ENCODE measurements at places on chromosomes 1 and 21. TPM values are rescaled to one million over a fixed set of nuclear protein-coding genes. Genes with fewer than 3 reads are reported as not detected.

The TAF13 gene
- 101 TPM for total RNA-seq

The WNT3A gene
- total RNA-seq: not detected

DNA sequence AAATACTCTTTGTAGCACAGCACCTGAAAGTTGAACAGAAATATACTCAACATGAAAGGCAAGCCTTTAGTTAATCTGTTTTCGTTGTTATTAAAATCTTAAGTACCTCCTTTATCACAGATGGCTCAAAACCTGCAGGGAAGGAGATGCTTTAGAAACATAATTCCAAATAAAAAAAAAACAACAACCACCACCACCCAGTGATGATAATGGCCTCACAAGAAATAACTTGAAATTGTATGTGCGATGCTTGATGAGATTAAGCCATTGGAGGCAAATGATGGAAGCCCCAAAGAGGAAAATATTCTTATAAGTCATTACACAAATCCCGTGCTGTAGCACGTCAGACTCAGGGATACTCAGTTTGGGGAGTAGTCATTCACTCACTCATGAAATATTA, 24.9 kb upstream of the ZBTB40 start:
- peaks cover 4% of the 10 kb centered on the region for H3K27me3 ChIP-seq
- no peak overlapping the region for H3K27ac ChIP-seq
- no peak for DNase-seq
- H3K4me3 ChIP-seq: no peak overlapping the region
- no peaks in the 10 kb centered on the region for H3K36me3 ChIP-seq
- no peaks in the 10 kb centered on the region for H3K4me1 ChIP-seq

DNA sequence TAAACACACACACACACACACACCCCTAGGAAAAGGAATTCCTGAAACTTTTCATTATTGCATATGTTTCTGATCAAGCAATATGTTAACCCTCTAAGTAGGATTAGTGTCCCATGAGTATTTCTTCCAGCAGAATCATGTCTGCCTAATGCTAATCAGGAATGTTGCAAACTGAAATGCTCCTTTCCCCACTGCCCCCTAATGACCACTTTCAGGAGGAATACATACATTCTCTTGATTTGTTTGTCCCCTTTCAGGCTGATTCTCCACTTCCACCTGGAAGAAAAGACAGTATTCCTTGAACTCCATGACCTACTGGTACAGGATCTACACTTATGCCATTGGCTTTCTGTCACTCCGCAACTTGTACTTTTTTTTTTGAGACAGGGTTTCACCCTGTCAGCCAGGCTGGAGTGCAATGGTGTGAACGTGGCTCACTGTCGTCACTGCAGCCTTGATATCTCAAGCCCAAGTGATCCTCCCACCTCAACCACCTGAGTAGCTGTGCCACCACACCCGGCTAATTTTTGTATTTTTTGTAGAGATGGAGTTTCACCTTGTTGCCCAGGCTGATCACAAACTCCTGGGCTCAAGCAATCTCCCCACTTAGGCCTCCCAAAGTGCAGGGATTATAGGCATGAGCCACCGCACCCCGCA, 56.7 kb downstream of the LRIG2 start:
- H3K4me3 ChIP-seq: no peak overlapping the region
- no peaks in the 10 kb centered on the region for H3K27me3 ChIP-seq
- H3K36me3 ChIP-seq: peaks cover 32% of the 10 kb centered on the region

DNA sequence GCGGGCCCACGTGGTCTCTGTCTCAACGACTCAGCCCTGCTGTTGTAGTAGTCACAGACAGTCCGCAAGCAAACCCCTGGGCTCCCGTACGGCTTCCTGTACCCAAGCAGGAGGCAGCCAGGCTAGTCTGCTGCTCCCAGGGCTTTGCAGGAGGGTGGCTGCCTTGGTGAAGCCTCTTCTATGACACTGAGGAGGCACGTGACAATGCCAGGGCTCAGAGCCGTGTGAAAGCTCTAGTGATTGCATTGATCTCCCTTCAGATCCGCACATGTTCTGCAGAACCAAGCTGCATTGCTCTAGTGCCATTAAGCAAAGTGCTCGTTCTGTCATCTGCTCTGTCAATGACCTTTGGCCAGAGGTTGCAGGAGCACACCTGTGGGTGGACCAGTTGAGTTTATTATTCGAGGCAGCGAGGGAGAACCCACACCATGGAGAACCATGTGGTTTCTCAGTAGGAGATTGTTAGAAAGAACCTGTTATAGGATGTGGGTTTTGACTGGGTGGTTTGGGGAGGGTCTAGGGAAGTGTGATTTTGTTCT, 18.0 kb downstream of the UMODL1 start:
- H3K4me1 ChIP-seq: peaks cover 9% of the 10 kb centered on the region
- H3K36me3 ChIP-seq: peaks cover under 1% of the 10 kb centered on the region
- no peak overlapping the region for H3K27ac ChIP-seq
- DNase-seq: peak; percentile 59
- H3K27me3 ChIP-seq: peaks cover 1% of the 10 kb centered on the region

GRCh38 chr1:241598249-241598648, 41.9 kb downstream of the CHML start:
- H3K27ac ChIP-seq: no peak overlapping the region
- H3K4me1 ChIP-seq: peaks cover 25% of the 10 kb centered on the region
